Activated naive CD8-positive, alpha-beta T cell treated with anti-CD3 and anti-CD28 coated beads, Interleukin-2, amount 50 U/mL, for 24 hours (primary cell): ENCODE measurements at places on chromosomes 16 and 17.
A peak's percentile ranks its signal among the peaks of the same experiment; 100 is the strongest.

DNA sequence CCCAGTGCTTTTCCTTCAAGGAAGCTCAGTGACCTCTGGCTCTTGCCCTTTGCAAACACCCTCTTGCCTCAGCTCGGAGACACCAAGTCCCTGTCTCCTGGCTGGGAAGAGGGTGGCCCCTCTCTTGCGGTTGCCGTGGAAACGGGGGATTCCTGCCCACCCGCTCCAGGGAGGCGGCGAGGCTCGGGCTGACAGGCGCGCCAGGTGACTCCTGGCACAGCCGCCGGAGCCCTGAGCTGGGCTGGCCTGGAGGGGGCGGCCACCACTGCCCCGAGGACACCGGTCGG is 71.4 kb downstream of the ABR start:
- DNase-seq = no peak

GRCh38 chr16:78461496-78462287 is 362.2 kb downstream of the WWOX start:
- no peak for DNase-seq

- no peak for DNase-seq
These were observed 1.4 kb downstream of the VKORC1 start for GRCh38 chr16:31093132-31093703.

DNA sequence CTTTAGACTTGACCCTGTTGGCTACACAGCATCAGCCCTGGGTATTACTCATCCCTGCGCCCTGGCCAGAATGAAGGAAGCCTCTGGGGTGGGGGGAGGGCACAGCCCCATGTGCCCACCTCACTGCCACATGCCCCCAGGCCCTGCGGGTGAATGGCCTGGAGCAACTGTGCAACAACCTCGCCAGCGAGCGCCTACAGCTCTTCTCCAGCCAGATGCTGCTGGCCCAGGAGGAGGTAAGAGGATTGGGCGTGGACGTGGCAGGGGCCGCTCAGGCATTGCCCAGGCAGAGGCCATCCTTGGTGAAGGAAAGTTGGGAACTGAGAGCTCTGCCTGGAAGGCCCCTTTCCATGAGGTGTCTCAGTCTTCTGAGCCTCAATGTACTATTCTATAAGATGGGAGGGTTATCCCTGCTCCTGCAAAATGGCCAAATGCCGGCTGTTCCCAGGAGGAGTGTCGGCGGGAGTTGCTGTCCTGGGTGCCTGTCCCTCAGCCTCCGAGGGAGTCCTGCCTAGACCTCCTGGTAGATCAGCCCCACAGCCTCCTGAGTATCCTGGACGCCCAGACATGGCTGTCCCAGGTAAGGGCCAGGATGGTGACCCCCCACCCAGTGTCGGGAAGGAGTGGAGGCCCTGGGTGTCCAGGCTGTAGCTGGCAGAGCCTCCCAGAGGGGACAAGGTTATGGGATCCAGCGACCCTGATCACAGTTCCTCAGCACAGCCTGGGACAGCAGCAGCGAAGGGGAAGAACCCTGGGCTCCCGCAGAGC is 8.9 kb downstream of the MYO15B start:
- DNase-seq = no peak

DNA sequence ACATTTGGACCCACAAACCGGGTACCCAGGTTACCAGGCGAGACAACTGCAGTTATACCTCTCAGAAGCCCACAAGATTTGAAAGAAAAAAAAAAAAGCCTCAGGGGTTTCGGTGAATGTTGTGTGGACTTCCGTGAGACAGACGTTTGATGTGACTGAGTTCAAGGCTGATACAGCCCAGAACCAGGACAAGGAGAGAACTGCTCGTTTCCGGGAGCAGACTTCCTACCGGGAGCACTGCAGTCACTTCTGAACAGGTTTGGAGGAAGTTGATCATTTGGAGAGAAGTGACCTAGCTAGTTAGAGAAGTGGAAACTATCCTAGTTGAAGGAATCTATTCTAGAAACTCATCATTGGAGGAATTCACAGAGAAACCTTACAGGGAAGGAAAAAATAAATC is 847 bp downstream of the CKLF start:
- DNase-seq = peak; percentile 15

GRCh38 chr17:40542558-40543411 is 22.5 kb downstream of the CCR7 start:
- peak; percentile 80 for DNase-seq
